ENCODE measurements at places on chromosomes 6 and 20.

GRCh38 chr6:73109659-73110058, 115.6 kb downstream of the KHDC1L start:
- DNase-seq, result no peak

- DNase-seq, result no peak
Measured at GRCh38 chr6:138896104-138896756, 91.8 kb downstream of the REPS1 start.

- DNase-seq, result no peak
Measured at GRCh38 chr6:36118550-36119107, 11.7 kb upstream of the MAPK13 start.

- no peak for DNase-seq
Measured at GRCh38 chr6:146903451-146903850, 300.8 kb upstream of the STXBP5 start.

DNA sequence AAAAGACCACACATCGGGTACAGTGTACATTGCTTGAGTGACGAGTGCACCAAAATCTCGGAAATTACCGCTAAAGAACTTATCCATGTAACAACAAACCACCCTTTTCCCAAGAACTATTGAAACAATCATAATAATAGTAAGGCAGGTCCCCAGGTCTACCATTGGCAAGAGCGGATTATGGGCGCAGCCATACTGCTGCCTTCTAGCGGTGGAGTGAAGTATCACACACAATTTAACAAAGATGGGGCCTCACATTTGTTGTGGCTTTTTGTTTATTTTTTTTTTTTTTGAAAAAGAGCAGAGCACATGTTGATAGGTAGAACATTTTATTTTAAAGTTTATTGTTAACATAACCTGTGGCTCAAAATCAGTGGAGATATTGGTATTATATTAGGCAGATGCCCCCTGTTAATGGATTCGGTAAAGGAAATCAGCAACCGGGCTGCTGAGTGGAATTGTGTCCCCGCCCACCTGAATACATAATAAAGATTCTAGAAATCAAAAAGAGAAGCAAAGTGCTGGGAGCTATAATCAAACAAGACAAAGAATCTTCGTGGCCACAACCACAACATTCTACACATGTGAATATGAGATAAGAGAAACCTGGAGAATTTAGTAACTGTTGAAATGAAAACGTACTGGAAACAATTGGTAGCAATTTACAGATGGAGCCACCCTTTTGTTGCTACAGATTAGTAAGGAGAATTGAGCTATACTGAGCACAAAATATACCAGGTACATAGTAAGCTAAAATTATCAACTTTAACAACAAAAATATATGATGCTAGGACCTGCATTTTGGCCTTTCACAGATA, 94.2 kb upstream of the EXOC2 start:
- DNase-seq, result no peak

GRCh38 chr6:157717340-157717748, 105.7 kb upstream of the SNX9 start:
- no peak for DNase-seq

DNA sequence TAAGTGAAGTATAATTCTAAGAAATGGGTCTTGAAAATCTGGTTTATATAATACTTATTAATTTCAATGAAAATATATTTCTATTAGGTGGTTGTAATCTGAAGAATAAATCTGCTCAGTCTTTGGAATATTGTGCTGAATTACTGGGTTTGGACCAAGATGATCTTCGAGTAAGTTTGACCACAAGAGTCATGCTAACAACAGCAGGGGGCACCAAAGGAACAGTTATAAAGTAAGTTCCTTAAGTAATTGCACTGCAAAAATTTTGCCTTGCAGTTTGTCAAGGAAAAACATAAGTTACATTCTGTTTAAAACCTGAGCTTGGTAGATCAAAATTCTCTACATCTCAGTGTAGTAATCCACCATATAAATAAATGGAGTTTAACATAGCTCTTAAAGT, 106.0 kb downstream of the MYO6 start:
- DNase-seq, result peak; percentile 64

GRCh38 chr20:47768016-47768824, 17.1 kb downstream of the SULF2 start:
- DNase-seq, result no peak

GRCh38 chr6:66849843-66850242, 1142.8 kb upstream of the EYS start:
- no peak for DNase-seq

DNA sequence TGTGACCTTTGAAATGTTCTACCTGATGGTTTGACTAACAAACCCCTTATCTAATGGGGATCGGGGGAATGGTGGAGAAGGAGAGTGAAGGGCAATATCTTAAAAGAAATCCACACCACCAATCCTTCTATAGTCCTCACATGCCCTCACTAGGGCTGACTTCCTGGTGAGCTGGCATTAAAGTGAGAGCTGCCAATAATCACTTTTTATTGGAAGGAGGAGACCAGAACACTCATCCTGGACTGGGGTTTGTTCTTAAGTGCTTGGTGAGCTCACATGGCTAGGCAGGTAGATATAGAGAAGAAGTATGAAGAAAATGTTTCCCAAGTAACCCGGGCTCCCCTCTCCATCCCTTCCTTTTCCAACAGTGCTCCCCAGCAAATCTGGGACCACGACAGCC, 49.8 kb downstream of the SCGN start:
- no peak for DNase-seq

DNA sequence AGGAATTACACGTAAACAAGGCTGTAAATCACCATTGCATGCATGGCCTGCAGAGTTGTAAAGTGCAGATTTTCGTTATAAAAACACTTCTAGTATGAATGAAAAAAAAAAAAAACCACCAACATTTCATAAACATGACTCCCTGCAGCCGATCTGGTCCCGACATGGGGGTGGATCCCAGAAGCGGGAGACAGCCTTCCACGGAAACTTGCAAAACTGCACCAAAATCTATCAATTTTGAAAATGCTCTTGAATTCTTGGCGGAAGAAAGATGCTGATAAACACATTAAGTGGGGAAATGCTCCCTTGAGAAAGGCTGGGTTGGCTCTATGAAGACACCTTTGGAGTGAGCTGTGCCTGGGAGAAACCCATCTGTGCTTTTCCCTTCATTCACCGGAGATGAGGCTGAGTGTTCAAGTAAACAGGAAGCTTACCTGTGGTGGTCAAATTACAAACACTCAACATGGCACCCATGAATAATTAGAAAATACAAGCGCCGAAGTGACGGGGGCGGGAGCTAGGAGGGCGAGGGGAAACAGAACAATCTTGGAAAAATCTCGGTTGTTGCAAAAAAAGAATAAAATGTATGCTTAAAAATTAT, 845 bp upstream of the ANKRD60 start:
- DNase-seq, result no peak

- DNase-seq, result peak; percentile 68
Measured at GRCh38 chr6:148898376-148899014, 151.7 kb downstream of the UST start.

- DNase-seq, result no peak
Measured at GRCh38 chr20:48544402-48545339, 283.1 kb downstream of the PREX1 start.

GRCh38 chr6:137873273-137873762, 6.3 kb downstream of the TNFAIP3 start:
- DNase-seq, result peak; percentile 90

DNA sequence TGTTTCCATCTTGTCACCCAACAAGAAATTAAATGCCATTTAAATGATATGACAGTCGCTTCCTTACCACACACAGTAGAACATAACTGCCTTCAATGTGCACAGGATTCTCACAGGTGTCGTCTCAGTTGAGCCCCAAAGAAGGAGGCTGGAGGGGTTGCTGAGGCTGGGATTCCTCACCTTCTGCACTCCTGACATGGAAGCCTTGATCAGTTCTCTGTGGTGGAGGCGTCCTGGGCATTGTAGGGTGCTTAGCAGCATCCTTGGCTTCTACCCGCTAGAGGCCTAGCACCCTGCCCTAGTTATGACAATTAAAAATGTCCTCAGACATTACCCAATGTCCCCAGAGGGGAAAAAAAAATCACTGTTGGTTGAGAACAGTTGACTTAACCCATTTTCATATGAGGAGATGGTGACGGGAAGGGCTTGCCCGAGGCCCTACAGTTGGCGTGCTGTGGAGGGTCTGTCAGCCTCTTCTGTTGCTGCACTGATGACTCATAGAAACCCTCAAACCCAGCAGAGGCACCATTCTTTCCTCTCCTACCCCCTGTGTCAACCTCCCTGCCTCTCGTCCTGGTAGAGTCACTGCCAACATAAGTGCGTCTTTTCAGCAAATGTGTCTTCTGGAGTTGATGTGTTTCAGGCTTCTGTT, 19.3 kb upstream of the ZNF831 start:
- no peak for DNase-seq

DNA sequence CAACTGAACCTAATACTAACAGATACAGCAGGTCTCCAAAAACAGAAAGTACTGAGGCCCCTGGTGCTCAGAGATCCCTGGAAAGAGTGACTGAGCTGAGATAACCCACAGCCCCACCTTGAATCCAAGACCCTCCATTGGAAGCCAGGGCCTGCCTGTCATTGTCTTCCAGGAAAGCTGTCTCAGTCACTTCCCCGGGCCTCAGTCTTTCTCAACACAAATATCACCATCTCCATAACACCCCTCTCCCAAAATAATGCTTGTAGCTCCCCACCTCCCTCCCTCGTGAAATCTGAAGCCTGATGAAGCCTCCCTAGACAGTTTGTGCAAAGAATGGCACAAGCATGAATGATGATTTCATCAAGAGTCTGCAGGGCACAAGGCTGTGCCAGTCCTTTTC, 138.2 kb upstream of the LRFN2 start:
- no peak for DNase-seq

- DNase-seq, result no peak
Measured at GRCh38 chr6:167690931-167691330, 135.8 kb upstream of the AFDN start.

- no peak for DNase-seq
Measured at GRCh38 chr6:686497-686896, 6.4 kb downstream of the EXOC2 start.

DNA sequence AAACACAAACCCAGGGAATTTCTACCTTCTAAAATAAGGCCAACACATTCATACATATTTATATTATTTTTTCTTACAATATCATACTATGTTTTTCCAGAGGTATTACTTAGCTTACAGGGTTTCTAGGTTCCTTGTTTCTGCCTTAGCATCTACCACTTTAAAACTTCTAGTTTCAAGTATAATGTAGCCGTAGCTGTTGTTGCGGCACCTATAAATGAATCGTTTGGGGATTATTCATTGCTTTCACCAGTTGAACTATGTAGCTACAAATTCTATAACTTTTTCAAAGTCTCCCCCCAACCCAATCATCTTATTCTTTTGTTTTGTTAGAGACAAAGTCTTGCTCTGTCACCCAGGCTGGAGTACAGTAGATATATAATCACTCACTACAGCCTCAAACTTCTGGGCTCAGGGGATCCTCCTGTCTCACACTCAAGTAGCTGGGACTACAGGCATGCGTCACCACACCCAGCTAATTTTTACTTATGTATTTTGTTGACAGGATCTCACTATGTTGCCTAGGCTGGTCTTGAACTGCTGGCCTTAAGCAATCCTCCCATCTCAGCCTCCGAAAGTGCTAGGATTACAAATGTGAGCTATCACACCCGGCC, 43.9 kb downstream of the TNFAIP3 start:
- DNase-seq, result no peak

- DNase-seq, result peak; percentile 41
Measured at GRCh38 chr20:31606804-31607639, 1.9 kb downstream of the ID1 start.

DNA sequence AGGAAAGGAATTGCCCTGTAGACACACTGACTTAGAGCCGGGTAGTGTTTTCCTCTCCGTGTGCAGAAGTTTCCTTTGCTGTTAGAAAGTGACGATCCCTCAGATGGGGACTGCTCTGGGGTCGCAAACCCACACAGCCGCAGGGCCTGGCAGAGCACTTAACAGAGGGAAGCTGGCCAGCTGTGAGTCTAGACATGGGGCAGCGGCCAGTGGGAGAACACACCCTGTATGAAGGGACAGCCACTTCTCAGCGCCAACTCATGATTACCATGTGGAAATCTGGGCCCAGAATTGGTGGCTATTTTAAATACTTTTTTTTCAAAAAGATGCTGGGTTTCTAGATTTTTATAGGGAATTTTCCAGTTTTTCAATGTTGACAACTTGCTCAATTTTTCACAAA, 39.4 kb downstream of the SLC9A8 start:
- no peak for DNase-seq

DNA sequence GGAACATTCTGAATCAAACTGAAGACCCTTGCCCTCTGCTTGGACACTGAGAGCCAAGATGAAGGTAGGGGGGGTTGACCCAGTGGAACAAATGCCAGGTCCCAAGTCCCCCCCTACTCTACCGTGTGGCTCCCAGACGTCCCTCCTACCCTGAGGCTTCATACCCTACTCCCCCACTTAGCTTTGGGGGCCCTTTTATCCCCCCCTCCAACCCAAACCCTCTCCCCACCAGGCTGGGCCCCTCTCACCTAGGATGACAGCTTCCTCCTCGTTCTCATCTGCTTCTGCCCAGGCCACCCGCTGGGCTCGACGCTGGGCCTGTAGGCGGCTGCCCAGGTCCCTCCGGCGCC, 1.5 kb downstream of the DDRGK1 start:
- DNase-seq, result no peak

GRCh38 chr6:7224731-7225130, 88.3 kb downstream of the SSR1 start:
- DNase-seq, result no peak

GRCh38 chr6:71284785-71285184, 3.8 kb upstream of the OGFRL1 start:
- DNase-seq, result no peak

GRCh38 chr6:36830577-36830976, 8.7 kb downstream of the CPNE5 start:
- no peak for DNase-seq

DNA sequence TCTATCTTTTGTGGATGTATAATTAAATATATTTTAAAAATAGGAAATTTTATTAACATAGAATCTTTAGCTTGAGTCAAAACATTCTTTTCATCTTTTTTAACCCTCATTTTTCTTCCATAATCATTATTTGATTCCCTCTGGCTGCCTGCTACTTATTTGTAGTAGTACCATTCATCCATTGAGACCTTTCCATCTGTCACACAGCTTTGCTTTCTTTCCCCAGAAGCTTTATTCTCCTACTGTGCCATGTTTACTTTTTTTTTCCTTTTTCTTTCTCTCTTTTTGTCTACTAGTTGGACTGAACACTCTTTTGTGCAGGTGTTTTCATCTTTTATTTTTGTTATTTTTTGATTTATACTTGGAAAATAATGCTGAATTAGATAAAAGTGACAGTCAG, 522.6 kb upstream of the MMS22L start:
- DNase-seq, result no peak

- DNase-seq, result no peak
Measured at GRCh38 chr6:46909371-46909770, 12.4 kb downstream of the ADGRF5 start.

- DNase-seq, result no peak
Measured at GRCh38 chr20:32606790-32607189, 21.7 kb upstream of the NOL4L start.

- no peak for DNase-seq
Measured at GRCh38 chr20:54291339-54292010, 83.6 kb downstream of the PFDN4 start.
